ENCODE measurements at places on chromosomes 7 and 10.

DNA sequence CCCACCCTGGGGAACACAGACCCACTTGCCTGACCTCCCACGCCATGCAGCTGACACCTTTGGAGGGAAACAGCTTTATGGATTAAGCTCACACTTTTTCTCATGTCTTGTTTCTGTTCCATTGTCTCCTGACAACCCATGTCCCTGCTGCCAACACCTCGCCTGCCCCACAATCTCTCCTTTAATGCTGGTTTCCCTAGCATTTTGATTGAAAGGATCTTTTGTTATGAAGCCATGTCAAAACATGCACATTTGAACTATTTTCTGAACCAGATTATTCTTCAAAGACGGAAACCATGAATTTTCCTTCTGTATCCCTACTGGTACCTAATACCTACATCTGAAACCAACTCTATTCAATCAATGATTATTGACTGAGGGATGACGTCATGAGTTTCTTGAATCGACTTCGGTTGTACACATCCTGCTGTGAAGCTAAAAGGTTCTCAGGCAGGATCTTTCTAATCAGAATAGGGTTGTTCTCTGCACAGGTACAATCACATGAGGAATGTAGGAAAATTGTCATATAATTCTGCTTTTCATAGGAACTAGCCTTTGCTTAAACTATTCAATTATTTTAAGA, 106.2 kb upstream of the NEBL start:
- no peak for DNase-seq

DNA sequence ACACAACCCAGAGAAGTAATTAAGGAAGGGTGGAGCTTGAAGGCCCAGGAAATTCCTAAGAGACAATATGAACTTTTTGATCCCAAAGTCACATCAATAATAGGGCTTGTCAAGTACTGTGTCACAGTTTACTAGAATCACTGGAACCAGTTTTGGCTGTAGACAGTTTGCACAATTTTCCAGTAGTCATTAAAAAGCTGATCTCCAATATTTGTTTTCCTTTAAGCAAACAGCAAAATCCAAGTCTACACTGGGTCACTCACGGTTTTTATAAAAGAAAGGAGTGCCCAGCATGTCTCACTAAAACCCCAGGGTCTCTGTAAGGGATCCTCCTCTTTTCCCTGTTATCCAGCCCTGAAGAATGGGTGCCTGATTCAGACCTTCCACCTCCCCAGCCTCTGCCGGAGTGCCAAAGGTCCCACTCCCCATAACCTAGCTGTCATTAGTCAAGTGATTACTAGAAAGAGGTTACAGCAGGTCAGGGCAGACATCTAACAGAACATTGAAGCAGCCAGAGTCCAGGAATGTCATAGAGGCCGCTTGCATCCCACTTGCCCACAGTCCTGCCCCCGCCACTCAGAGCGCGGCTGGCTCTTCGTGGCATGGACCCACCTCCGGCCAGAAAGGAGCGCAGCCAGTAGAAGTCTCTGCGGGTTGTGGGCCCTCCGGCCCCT, 552 bp downstream of the SLC25A16 start:
- no peak for DNase-seq

DNA sequence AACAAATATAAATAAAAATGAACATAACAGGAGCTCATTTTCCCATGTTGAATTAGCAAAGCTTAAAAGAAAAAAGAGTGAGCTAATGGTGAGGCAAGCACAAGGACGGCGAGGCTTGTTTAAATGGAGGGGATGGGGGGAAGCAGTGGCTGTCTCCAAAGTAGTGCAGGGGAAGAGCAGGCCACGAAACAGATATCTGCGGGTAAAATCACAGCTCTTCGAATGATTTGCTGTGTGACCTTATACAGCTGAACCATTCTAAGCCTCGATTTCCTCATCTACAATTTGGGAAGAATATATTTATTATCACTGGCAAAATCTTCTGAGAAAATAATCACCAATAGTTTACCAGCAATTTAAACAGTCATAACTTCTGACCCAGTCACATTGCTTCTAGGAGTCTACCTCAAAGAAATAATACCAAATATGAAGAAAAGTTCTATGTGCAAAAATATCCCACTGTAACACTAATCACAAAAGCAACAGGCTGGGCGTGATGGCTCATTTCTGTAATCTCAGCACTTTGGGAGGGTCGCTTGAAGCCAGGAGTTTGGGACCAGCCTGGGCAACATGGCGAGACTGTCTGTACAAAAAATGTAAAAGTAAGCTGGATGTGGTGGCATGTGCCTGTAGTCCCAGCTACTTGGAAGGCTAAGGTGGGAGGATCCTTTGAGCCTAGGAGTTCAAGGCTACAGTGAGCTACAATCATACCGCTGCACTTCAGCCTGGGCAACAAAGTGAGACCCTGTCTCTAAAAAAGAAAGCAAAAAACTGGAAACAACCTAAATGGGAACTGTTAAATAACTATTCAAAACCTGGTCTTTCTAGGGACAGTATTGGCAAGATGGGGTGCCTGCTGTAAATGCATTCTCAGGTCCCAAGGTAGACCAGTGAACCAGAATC, 63.1 kb upstream of the ASAH2 start:
- DNase-seq: no peak

DNA sequence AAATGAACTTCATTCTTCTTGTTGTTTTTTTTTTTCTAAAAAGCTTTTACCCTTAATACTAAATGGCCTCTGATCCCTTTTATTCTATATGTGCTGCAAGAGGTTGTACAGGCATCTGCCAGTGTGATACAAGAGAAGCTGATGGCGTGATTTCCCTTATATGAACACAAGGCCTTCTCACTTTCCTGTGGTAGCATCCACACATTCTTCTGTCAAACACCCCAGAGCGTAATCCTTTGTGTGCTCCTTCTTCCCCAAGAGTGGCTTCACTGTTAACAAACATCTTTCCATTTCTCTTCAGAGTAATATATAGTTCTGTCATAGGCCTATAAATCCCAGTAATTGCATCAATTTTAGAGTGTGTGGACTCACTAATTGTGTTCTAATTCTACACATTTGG, 86.3 kb upstream of the CAPZA2 start:
- no peak for DNase-seq

- no peak for DNase-seq
Observed at GRCh38 chr10:116271593-116272439, 1.2 kb downstream of the GFRA1 start.

DNA sequence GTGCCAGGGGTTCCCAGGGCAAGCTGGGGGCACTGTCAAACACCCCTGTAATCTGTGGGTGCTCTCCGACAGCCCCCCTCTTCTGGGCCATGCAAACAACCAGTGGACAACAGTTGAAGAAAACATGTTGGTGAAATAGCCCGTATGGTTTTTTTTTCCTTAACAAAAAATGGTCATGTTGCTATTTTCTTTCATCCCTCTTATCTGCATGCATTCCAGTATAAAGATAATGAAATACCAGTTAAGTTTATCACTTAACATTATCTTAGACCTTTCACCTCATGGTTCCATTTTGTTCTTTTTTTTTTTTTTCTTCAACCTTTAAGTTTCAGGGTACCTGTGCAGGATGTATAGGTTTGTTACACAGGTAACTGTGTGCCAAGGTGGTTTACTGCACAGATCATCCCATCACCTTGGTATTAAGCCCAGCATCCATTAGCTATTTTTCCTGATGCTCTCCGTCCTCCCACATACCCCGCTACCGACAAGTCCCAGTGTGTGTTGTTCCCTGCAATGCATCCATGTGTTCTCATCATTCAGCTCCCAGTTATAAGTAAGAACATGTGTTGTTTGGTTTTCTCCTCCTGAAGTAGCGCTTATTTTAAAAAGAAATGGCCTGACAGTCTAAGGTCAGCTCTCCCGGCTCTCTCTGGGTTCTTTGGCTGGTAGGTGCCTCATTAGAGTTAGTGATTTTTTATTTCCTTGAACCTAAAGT, 110.1 kb downstream of the NRP1 start:
- DNase-seq: no peak

GRCh38 chr7:50069613-50070012, 23.4 kb downstream of the ZPBP start:
- no peak for DNase-seq

Measured in esophagus squamous epithelium (tissue), 5 donors.